ENCODE measurements at places on chromosomes 13 and 19. TPM values are rescaled to one million over a fixed set of nuclear protein-coding genes. Genes with fewer than 3 reads are reported as not detected.

Gene GZMM
- total RNA-seq: not detected

Gene ZNF610
- total RNA-seq: 3.3 TPM

Gene FAAP24
- 1.3 TPM for total RNA-seq

Gene NPAS1
- total RNA-seq: 0.26 TPM

Gene C1QTNF9B
- total RNA-seq: 0.83 TPM

Gene DACH1
- total RNA-seq: 0.26 TPM

DNA sequence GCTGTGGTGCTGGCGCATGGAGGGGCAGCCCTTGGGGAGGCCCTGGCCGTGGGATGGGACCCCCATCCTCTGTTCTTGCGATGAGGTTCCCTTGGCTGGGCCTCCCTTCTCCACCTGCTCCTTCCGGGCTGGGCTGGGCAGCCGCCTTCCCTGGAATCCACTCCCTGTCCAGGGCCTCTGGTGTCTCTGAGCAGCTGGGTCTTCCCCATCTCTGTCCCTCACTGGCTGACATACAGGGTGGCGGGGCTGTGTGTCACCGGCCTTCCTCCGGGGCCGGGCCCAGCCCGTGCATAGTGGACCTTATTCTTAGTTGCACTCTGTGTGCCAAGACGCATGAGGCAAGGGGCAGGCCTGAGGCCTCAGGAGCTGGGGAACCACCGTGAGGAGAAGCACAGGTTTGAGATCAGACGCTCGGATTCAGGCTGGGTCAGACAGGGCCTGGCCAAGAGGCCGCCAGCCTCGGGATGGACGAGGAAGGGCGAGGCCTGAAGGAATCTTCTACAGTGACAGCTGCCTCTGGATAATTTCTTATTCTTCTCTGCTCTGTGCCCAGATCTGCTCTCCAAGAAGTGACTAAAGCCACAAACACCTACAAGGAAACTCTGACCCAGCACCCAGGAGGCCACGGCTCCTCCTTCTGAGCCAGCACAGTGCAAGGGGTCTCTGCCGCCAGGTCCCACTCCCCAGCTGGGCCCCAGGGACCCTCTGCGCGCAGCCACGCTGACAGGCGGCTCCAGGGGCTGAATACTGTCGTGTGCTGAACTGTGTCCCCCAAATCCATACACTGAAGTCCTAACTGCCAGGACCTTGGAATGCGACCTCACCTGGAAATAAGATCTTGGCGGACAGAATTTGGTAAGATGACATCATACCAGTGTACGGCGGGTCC is 11.0 kb downstream of the SGTA start:
- no peak for DNase-seq

Data from fibroblast of lung (primary cell).